ENCODE measurements at places on chromosomes 4 and X.

DNA sequence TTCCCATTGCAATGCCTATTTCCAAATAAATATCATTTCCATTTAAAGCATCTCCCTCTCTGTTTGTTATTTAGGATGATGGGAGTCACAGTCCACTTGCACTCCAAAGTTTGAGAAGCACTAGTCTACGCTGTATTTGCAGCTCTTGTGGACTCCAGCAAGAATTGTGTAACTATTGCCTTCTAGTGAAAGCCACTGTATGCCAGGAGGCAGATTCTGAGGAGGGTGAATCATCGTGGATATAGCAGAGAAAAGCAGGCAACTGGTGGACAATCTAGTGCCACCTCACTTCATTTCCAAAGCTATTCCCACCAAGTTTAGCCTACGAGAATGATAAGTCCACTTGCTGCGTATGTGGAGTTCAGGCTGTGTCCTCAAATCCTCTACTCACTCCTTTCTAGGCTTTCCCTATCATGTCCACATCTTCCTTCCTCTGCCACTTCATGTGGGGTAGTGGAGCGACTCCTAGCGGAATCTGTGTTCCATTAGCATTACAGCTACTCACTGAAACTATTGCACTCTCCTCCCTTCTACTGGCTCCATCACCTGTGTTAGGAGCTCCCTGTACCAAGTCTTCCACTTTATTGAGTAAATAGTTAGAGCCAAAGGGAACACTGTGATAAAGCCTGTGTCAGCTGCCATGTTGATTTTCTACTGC lies 501.8 kb upstream of the GALNT7 start:
- DNase-seq, result no peak

DNA sequence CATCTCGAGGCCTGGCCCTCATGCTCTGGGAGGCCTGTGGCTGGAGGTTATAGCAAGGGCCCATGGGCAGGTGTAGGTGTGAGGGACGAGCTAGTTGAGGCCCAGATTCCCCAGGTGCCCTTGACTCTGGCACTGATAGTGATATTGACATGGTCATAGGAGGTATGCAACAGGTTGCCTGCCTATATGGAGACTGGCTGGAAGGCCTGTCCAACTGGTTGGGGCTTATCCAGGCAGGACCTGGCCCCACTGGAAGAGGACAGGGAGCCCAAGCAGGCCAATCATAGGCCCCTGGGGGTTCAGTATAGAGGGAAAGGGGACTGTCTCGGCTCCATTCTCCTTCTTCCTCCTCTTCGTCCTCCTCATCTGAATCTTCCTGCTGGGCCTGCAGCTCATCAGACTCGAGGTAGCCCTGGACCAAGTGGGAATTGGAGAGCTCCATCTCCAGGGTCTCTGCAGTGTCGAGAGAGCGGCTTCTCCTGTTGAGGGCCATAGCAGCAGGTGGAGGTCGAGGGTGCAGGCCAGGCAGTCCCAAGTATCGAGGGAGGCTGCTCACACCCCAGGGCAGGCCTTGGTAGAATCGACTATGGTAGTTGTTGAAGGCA lies 15.3 kb downstream of the AMER1 start:
- no peak for DNase-seq

GRCh38 chr4:62274782-62275181 lies 1074.7 kb downstream of the ADGRL3 start:
- DNase-seq, result no peak

DNA sequence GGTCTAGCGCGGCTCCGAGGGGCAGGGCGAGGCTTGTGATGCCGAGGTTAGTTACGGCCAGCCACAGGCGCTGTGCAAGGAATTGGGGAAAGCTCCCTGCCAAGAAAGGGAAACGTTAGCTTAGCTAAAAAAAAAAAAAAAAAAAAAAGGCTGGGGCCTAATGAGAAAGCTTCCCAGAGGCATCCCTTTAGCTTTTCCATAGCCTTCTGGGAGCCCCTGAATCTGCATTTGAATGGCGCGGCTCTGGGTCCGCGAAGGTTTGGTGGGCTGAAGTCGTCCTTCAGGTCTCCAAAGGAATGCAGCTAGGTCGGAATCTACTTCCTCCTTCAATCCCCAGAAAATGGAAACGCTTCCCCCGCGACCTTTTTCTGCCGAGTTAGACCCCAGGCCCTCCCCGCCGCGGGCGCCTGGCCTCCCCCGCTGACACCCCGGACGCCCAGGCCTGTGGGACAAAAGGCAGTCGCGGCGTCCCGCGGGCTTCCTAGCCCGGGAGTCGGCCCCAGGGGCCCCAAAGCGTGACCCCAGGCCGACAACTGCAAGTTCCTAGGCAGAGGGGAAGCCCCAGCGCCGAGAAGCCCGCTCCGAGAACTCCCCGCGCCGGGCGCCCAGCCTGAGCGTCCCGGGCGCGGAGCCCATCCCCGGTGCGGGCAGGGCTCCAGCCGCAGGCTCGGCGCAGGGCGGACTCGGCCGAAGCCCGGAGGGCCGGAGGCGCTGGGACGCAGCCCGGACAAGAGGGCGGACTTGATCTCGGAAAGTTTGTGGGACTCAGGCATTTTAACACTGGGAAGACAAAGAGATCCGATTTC lies 605 bp upstream of the FAT1 start:
- no peak for DNase-seq

- DNase-seq, result no peak
These were observed 10.0 kb downstream of the HTRA3 start for GRCh38 chr4:8279321-8280157.

GRCh38 chrX:120653000-120653399 lies 23.1 kb upstream of the C1GALT1C1 start:
- no peak for DNase-seq

DNA sequence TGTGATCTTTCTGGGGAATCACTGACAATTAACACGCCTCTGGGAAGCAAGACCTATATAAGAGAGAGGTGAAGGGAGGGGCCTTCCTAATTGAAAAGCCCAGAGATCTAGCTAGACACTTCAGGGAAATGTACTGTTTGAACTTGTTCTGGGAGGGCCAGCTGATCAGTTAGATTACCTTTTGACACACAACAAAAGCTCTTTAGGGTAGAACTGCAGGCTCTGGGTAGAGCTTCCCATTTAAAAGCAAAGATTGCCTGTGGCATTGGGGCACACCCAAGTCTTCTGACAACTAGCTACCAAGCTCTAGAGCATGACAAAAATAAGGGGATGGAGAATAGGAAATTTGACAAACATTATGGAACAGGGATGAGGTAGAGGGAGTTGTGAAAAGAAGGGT lies 26.3 kb downstream of the AREG start:
- no peak for DNase-seq

DNA sequence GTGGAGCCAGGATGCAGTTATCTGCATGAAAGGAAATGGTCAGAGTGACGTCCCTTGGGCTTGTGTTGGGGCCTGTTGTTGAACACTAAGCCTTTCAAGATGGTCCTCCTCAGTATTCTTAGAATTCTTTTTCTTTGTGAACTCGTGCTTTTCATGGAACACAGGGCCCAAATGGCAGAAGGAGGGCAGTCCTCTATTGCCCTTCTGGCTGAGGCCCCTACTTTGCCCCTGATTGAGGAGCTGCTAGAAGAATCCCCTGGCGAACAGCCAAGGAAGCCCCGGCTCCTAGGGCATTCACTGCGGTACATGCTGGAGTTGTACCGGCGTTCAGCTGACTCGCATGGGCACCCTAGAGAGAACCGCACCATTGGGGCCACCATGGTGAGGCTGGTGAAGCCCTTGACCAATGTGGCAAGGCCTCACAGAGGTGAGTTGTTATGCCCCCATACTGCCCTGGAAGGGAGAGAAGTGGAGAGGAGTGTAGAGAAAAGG lies at the start of gene BMP15:
TSS of gene BMP15 (plus strand) at position 51 of the 492 bp plus-strand sequence. CDS start at position 100, 49 bp downstream.
- DNase-seq, result no peak

Data from activated T-cell treated with anti-CD3 and anti-CD28 coated beads for 1 hour (primary cell).